ENCODE measurements at places on chromosomes 3 and 15.

- no peak for DNase-seq
These were observed 11.0 kb upstream of the MUSTN1 start for GRCh38 chr3:52845691-52846431.

DNA sequence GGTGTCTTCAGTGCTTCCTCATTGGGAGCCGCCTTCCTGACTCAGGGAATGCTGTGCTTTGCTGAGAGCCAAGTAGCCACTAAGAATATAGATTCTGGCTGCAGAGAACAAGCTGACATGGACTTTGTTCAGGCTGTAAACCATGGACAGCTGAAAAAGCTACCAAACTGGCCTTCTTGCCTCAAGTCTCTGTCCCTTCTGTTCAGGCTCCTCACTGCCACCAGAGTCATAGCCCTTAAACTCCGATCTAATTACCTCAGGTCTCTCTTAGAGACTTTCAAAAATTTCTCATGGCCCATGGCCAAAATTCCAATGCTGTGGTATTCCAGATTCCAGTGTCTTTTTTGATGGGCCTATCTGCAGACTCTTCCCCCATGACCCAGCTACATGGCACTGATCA, 19.4 kb upstream of the PTX3 start:
- DNase-seq, result no peak

GRCh38 chr15:36887214-36887961, 213.0 kb downstream of the MEIS2 start:
- DNase-seq, result peak; percentile 67

DNA sequence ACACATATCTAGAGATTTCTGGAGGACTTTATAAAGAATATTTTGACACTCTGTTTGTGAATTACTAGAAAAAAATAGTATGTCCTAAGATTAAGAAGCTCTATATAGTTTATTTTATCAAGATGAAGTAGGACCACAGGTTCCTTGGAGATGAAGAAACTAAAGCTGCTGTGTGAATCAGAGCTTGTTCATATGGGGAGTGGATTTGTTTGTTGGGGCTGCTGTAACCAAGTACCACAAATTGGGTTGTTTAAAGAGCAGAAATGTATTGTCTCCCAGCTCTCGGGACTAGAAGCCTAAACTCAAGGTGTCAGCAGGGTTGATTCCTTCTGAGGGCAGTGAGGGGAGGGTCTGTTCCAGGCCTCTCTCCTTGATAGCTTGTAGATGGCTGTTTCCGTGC, 270.6 kb upstream of the UMPS start:
- no peak for DNase-seq

DNA sequence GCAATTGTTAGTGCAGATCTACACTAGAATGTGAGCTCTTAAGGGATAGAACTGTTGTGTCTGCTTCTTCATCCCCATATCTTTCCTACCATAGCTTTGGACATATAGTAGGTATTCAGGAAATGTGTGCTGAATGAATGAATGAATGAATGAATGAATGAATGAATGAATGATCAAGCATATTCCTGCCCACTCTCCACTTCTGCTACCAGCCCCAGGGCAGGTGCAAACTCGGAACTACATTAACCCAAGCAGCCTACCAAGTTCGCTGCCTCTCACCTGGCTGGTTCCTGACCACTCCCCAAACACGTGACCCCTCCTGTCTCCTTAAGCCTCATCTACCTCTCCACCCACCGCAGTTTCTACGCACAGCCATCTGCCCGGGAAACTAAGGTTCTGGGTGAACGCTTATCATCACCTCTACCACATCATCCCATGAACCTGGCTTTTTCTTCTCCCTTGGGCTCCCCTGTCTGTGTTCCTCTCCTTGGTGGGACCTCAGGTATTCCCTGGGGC, 26.8 kb downstream of the PAQR5 start:
- DNase-seq, result no peak

DNA sequence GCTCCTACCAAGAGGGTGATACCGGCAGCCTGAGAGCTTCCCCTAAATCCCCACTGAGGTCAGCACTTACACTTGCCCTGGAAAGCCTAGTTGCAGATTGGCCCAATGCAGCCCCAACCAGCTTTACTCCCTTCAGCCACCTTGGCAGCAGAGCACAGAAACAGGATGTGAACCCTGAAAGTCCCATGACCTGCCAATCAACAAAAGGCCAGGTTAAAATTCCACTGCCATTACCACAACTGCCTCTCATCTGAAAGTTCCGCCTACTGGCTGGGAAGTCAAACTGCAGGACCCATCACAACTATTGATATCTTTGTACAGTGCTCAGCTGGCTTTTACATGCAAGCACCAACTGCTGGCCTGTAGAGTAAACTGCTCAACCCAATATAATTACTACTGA, 156.2 kb downstream of the ZMAT3 start:
- DNase-seq, result no peak

DNA sequence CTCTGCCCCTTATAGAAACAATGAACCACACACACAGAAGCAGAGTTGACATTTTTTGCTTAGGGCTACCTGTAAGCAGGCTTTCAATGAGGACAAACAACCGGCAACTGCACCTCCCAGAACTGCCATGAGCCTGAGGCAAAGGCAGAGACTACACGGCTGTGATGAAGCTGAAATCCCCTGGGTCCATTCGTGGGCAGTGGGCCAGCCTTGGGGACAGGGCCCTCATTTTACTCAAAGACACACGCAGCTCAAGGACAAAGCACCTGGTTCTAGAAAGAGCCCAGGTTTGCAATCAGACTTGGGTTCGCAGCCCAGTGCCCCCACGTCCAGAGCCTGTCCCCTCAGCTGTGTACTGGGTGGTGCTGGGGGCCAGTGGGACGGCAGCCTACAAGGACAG, 17.9 kb downstream of the FAM174B start:
- peak; percentile 41 for DNase-seq

DNA sequence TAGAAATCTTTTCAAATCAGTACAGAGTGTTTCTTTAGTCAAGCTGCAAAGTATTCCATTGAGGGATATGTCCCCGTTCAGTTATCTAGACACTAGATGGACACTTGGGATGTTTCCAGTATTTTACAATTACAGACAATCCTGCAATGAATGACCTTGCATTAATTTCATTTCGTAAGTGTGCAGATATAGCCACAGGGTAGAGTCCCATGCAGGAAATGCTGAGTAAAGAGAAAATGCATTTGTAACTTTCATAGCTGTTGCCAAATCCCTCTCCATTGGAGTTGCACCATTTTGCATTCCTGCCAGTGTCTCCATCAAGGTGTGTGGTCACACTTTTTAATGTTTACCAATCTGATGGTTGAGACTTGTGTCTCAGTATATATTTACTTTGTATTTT, 92.5 kb downstream of the LIPC start:
- DNase-seq, result no peak

GRCh38 chr15:27850050-27850449, 249.1 kb downstream of the OCA2 start:
- DNase-seq, result peak; percentile 26
